ENCODE measurements at places on chromosomes 1 and 21.

GRCh38 chr1:154628121-154628405 is 20.1 kb upstream of the ADAR start:
- DNase-seq, result no peak

- no peak for DNase-seq
Observed at GRCh38 chr1:35285771-35286606, 17.5 kb downstream of the ZMYM4 start.

DNA sequence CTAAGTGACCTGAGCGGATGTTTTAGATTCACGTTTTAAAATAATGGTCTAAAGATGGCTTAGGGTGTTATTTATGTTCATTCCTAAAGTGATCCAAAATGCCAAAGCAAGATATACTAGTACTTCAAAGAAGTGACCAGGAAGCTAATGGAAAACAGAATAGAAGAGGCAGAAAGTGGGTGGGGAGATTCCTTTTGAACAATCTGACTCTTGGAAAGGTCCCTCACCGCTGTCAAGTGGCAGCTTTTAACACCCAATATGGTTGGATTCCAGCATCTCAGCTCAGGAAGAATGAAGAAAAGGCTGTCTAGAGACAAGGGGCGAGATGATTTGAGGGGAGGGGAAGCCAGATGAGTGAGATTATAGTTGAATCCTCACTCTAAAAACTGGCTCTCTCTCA is 90.3 kb downstream of the SCMH1 start:
- DNase-seq, result no peak

- no peak for DNase-seq
Observed at GRCh38 chr21:29130270-29130969, at the start of gene MAP3K7CL. Gene MAP3K7CL (plus strand): TSS chr21:29130644. CDS start chr21:29133345, 2,701 bp downstream.

DNA sequence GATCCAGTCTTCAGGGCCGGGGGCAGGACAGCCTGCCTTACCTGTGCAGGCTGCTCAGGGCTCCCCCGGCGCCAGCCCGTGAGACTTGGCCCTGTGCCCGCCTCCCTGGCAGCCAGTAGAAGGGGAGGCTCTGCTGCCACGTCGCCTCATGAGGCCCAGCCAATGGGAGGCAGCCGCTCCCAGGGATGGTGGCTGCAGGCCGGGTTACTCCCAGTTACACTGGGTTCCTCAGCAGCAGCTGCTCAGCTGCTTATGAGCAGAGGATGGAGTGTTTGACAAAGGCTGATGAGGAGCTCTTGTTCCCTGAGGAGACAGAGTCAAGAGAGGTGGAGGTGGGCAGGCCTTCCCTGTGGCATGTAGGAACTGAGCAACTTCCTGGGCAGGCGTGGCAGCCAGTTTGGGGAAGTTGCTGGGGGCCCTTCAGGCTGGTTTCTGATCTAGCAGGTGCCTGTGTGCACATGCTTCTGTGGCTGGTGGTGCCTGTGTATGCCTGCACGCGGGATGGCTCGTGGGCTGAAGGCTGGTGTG is 5.5 kb downstream of the MFSD2A start:
- DNase-seq, result no peak

GRCh38 chr1:50424045-50424883 is 1.0 kb upstream of the DMRTA2 start:
- DNase-seq, result no peak

DNA sequence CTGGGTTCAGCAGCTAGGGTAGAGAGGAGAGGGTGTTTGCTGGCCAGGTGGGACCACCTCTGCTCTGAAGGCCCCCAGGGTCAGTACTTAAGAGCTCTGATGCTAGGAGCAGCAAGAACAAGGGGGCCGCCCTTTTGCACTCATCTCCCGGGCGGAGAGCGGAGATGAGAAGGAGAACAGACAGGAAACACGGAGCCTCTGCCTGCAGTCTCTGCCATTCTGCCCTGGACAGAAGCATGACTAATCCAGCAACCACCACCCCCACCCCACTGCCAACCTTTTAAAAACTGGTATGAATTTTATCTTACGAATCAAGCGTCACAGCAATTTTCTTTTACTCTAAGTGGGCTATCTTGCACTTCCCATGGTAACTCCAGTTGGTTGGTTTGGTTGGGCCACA is 34.5 kb downstream of the PARP1 start:
- no peak for DNase-seq

DNA sequence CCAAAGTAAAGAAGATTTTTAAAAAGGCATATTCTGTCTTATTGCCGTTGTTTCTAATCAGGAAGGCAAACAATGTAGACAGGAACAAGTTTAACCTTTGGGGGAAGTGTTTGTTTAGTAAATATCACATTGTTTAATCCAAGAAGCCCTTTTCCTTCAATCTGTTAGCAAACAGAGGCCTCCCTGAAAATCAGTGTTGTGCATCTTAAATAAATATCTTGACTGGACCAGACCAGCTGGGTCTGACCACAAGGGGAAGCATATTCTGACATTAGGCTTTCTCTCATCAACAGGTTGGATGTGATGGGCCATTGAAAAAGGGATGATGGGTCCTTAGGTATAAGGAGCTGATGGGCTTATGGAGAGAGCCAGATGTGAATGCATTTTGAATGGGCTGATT is 81.8 kb upstream of the SGIP1 start:
- no peak for DNase-seq

DNA sequence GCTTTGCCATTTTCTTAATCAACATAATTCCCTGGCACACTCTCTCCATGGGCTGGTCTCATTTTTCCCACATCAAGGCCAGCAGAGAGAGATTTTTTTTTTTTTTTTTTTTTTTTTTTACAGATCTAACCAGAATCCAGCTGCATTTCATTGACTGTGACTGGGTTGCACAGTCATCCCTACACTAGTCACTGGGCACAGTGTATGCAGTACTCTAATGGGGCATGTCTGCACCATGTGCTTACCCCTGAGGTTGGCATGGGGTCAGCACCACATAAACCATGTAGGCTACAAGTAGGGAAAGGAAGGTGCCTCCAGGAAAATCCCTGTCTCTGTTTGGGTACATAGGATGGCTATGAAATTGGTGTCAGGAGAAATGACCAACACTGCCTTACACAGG is 64.1 kb upstream of the LRP8 start:
- DNase-seq, result no peak

- DNase-seq, result no peak
Observed at GRCh38 chr21:42567861-42568260, 54.2 kb downstream of the SLC37A1 start.

GRCh38 chr1:24027838-24028468 is 47.8 kb upstream of the SRSF10 start:
- no peak for DNase-seq

DNA sequence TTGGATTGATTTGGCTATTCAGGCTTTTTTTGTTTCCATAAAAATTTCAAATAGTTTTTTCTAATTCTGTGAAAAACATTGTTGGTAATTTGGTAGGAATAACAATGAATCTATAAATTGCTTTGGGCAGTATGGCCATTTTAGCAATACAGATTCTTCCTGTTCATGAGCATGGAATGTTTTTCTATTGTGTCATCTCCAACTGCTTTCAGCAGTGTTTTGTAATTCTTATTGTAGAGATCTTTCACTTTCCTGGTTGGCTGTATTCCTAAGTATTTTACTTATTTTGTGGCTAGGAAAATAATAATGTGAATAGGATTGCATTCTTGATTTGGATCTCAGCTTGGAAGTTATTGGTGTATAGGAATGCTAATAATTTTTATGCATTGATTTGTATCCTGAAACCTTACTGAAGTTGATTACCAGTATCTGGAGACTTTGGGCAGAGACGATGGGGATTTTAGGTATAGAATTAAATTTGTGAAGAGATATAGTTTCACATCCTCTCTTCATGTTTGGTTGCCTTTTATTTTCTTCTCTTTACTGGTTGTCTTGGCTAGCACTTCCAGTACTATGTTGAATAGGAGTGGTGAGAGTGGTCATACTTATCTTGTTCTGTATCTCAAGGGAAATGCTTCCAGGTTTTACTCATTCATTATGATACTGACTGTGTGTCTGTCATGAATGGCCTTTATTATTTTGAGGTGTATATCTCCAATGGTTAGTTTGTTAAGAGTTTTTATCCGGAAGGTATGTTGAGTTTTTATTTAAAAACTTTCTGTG is 57.3 kb downstream of the DRAM2 start:
- DNase-seq, result no peak

- no peak for DNase-seq
Observed at GRCh38 chr1:182122256-182122912, 60.9 kb upstream of the ZNF648 start.

DNA sequence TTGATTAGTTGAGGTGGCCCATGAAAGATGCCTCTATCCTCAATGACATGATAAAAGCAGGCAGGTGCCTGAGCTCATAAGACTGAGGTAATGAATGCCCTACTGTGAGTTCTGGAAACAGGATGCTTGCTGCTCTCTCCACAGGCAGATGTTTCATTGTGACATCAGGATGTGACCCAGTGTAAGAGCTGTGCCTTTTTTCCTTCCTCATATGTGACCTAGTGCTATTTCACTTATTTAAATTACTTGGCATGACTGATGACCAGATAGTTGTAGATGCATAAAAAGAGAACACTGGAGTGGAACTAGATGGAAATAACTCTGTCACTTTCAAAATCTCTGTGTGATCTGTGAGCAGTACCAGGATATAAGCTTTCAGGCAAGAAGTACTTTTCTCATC is 31.9 kb downstream of the KIF14 start:
- no peak for DNase-seq

- no peak for DNase-seq
Observed at GRCh38 chr1:44454704-44455103, 49.6 kb downstream of the RNF220 start.

DNA sequence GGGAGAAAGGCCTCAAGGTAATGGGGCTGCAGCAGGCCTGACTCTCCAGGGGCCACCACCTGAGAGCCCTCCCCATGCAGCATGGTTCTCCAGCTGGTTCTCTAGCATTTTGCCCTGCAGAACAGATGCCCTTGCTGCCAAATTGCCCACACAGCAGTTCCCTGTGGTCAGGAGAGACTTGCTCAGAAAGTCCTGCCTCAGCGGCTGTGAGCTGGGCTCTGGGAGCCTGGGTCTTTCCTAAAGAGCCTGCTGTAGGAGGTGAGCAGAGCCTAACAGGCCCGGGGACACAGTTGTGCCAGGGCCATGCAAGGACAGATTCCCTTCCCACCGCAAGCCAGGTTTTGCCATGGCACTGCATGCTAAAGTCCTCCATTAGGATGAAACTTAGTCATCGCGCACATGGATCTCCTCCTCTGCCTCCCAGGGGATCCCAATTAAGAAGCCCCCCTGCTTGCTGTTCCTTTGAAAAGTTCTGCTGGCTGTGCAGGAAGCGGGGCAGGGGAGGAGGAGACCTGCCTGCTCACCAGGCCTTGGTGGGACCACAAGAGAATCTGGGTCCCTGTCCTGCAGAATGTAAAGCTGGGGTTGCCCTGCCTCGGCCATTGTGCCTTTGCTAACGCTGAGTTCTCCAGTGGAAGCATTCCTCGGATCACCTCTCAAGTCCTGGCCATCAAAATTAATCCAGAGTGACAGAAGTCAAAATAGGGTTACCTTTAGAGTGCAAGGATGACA is 21.4 kb downstream of the TEX35 start:
- DNase-seq, result no peak

DNA sequence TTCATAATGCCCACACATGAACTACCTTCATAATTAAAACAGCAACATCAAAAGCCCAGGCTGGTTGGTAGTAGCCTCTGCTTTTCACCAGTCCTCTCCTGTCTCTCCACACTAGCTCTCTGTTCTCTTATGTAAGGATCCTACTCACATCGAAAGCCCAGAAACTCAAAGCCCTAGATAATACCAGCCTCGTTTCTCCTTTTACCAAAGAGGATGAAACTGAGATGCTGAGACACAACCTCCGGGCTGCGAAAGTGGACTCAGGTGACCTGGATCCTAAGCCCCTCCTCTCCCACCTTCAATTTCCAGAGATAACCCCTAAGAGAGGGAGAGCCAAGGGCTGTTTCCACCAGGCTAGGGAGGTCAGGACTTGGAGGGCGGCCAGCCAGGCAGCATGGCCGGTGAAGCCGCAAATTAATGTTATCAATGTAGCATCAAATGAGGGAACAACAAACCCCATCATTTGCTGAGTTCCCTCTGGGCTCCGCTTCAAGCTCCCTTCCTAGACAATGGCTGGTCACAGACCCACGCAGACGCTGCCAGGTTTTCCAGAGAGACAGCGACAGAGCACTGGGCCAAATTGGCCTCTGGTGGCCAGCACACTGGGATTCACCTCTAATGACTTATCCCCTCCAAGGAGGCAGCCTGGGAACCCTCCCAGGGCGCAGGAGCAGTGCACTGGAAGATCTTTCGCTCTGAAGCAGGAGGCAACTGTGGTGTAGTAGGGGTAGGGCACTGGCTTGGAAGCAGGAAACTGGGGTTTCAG is 20.7 kb upstream of the STMN1 start:
- no peak for DNase-seq

DNA sequence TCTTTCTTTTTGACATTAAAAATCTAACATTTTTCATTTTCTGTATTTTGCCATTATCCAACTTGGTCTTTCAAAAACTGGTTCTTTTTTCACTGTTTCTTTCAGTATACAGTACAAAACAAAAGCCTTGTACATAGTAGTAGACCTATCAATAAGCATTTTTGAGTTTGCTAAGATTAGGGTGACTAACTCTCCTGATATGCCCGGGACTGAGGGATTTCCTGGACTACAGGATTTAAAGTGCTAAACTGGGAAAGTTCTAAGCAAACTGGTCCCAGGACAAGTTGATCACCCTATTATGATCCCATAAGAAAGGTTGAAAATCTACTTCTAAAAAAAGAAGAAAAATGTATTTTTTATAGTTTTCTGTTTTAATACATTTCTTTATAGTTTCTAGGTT is 120.9 kb downstream of the USP25 start:
- DNase-seq, result no peak

GRCh38 chr1:163361123-163361934 is 39.6 kb downstream of the NUF2 start:
- no peak for DNase-seq

DNA sequence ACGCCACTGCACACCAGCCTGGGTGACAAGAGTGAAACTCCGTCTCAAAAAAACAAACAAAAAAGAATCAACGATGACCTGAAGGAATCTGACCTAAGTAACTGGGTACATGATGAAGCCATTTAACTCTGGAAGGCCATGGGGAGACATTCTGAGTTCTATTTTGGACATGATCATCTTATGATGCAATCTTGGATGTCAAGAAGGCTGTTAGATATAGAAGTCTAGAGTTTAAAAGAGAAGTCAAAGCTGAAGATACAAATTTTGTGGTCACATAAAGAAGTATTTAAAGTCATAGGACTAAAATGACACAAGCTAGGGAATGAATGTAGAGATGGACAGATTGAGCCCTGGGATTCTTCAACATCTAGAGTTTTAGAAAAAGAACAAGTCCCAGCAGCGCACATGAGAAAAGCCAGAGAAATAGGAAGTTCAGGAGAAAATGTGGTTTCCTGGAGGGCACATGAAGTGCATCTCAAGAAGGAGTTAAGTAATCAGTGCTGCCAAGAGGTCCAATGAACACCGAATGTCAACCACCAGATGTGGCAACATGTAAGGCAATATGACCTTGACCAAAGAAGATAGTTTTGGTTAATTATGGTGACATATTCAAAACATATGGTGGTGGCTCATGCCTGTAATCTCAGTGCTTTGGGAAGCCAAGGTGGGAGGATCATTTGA is 26.8 kb downstream of the ELK4 start:
- no peak for DNase-seq

DNA sequence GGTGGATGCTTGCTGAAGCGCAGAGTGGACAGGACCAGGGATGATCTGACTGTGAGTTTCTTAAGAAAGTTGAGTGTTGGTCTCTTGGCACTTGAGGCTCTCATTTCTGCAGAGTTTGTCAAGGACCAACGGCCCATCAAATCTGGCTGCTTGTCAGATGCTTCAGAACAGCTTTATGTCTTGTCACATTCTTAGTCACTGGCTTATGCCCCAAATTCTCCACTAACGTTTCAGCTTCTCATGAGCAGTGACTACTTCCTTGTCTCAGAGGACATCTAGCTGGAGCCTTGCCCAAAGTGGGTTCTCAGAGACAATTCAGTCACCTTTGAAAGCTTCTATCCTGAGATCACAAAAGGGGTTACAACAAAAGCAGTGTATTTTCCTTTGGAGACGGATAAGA is 92.3 kb downstream of the ST6GALNAC5 start:
- DNase-seq, result no peak

All from stimulated activated CD4-positive, alpha-beta T cell treated with anti-CD3 and anti-CD28 coated beads, Interleukin-15, amount 100 ng/mL, for 1 hour (primary cell).